ENCODE measurements at places on chromosomes 2 and 18.

DNA sequence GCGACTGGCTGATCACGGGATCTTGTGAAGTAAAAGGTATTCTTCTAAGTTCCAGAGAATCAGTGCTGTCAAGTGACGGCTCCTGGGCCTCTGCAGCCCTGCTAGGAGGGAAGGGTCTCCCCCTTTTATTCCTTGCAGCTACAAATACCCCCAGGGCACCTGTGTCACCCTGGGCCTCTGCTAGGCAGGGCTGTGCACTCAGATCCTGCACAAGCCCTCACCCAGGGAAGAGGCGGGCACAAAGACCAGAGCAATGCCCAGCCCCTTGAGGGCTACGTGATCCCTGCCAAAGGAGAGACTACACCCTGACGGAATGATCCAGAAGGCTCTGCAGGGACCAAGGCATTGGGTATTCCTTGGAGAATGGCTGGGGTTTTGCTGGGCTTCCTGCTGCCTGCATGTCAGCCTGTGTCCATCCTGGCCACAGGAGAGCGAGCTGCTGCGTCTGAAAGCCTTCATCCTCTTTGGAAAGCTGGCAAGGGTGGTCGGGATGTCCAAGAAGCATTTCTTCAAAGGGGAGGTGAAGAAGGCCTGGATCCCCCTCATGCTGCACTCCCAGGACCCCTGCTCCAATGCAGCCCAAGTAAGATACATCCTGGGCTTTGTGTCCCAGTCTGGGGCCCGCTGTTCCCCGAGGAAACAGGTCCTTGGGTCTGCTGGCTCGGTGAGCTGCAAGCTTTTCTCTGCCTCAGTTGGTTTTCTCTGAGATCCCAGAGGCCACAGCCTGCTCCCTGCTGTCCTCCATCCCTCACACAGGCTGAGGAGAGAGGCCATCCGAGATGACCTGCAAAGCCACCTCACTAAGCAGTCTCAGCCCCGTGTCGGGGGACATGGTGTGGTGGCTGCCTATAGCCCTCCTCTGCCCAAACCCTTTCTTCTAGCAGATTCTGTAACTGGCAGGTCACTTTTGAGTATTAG is 24.9 kb downstream of the HJURP start:
- DNase-seq = peak; percentile 53

DNA sequence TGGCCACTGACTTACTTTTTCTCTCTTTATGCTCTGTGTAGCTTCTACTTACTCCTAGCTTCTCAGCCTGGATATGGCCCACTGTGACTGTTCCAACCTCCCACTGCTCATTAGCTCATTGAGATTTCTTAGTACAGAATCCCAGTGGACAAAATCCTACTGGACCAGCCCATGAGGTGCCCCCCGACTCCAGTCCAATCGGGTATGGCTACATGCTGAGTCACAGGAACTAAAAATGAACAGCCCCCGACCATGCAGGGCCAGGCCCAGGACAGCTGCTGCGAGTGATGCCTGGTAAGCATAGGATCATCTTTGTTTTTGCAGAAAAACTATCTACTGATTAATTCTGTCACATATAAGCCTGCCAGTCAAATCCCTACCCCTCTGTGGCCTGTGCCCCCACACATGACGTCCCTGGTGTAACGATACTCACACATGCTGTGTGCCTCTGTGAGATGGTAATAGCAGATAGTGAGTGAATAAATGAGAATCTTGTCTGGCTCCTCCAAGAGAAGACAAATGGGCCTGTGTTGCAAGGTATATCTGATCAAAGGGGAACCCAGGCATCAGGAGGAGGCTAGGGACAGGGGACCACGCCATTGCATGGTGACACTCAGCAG is 85.9 kb upstream of the KLF7 start:
- DNase-seq = no peak

GRCh38 chr2:134660626-134661402 is 58.0 kb downstream of the TMEM163 start:
- DNase-seq = no peak

GRCh38 chr18:45638544-45638943 is 23.3 kb downstream of the SLC14A2 start:
- DNase-seq = no peak

- peak; percentile 83 for DNase-seq
Measured at GRCh38 chr2:30231996-30232800, 864 bp downstream of the LBH start.

DNA sequence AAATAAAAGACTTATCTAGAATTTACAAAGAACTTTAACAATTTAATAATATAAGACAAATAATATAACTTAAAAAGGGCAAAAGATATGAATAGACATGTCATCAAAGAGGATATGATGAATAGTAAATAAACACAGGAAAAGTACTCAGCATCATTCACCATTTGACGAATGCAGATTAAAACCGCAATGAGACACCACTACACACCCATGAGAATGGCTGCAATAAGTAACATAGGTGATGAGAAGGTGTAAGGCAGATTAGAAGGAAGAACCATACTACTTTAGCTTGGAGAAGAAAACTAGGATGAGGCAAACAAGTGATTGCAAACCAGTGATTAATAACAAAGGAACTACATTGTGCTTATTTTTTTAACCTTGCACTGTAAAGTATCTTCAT is 152.0 kb downstream of the CYRIA start:
- DNase-seq = no peak

DNA sequence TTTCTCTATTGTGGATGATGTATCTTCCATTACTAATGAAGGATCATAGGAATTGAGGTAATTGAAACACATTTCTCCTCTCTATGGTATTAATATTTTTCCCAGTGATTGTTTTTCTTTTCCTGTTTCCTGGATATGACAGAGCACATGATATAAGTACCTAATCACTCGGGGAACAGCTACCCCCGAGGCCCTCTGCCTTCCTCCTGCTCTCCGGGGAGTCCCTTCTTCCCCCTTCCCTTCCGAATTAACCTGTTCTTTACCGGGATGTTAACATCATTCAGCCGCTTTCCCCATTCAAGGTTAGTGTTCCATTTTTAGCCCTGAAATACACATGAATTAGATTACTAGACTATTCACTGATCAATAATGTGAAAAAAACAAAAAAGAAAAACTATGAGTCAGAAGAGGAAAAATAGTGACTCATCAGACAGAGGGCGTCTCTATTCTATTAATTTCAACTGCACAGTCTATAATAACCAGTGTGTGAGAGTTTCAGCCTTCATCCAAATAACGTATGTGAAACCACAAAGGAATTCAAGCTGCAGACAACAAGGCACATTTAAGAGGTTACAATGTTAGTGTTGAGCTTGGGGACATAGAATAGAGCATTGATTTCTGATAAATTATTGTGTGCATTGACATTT is 450.8 kb downstream of the DLGAP1 start:
- DNase-seq = no peak

Measured in left forelimb (tissue), 1 donor.